Fibroblast of the aortic adventitia (primary cell): ENCODE measurements at places on chromosomes 13 and 19. TPM values are rescaled to one million over a fixed set of nuclear protein-coding genes. Genes with fewer than 3 reads are reported as not detected.
A peak's percentile ranks its signal among the peaks of the same experiment; 100 is the strongest.

GFY gene
- not detected in 2 replicates for total RNA-seq

IGFL3 gene
- total RNA-seq: not detected in 2 replicates

- DNase-seq: peak; percentile 75
Observed at GRCh38 chr13:36858290-36858689, 39.3 kb downstream of the RFXAP start.

DNA sequence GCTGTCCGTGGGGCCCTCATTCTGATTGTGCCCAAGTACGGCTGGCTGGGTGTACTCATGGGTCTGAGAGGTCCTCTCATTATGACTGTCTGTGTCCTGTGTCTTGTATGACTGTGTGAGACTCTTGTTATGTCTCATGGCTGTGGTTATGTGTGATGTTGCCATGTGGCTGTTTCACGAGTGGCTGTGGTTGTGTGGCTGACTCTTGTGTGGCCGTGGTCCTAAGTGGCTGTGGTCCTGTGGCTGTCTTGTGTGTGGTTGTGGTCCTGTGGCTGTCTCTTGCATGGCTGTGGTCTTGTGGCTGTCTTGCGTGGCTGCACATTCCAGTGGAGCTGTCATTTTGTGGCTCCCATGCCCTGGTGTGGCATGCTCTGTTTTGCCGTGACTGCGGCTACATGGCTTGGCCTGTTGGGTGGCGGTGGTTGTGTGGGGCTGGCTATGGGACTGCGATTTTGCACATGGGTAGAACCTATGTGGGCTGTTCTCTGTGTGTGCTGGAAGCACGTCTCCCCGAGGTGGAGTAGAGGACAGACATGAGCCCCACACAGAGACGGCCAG is 2.5 kb downstream of the LYL1 start:
- no peak for DNase-seq

- no peak for DNase-seq
Observed at GRCh38 chr13:27960362-27961226, 8.5 kb downstream of the CDX2 start.
